ENCODE measurements at places on chromosomes 13 and 19.

DNA sequence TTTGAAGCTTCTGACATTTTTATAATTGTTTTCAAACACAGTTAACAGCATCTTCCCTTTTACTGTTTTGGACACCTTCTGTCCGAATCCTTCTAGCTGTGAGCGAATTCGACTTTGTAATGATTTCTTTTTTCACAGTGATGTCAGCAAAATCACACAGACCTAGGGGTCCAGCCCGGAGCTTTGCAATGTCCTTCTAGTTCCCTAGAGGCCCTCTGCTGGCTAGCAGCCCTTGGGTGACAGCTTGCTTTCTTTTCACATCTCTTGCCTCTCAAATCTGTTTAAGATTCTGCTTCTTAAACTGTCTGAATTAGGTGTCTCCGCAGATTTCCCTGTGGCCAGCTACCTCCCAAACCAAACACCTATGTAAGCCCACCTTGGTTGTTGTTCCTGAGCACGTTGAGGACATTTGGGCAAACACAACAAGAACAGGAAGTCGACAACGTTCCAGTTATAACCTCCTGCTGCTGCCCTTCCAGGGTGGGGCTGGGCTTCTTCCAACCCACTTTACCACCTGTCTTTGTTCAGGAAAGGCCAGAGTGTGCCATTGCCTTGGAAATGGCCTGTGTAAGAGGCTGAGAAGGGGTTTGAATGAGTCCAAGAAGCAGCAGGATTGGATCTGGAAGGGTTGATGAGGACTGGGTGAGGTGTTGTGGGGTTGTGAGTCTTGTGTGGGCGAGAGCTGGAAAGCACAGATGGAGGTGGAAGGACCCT lies 123.1 kb downstream of the ATP8A2 start:
- no peak for DNase-seq

DNA sequence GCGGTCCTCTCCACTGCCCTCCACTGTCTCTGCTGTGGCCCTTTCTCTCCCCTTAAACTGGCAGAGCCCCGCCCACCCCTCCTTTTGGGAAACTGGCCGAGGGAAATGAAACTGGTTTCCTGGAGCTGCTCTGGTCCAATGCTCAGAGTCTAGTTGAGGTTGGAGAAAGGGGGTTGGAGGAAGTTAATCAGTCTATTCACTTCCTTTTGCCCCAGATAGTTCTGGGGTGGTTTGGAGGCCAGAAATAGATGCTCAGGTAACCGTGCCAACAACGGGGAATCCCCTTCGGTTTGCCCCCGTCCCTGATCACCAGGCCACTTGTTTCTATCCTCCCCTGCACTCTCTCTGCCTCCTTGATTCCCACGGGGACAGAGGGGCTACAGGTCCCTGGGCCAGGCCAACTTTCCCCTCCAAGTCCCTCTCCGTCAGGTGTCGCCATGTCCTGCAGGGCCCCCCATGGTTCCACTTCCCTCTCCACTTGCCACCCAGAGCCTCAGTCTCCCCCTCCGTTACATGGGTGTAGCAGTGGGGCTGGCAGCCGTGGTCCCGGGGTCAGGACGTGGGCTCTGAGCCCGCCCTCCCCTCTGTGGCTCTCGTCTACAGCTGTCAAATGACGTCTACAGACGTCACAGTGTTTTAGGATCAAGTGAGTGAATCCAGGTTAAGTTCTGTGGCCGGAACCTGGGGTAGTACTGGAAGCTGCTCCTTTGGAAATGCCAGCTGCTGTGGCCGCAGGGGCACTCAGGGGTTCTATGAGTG lies at the start of gene IL4I1:
TSS of gene IL4I1 (minus strand) at position 25 of the 759 bp plus-strand sequence. CDS start 727 bp downstream, outside the sequence.
- DNase-seq = no peak

GRCh38 chr19:14517840-14518505 lies at the start of gene DNAJB1:
TSS of gene DNAJB1 (minus strand) at chr19:14518397. CDS start at chr19:14518349, 48 bp downstream.
- peak; percentile 52 for DNase-seq

GRCh38 chr19:41376998-41377365 lies 649 bp downstream of the TMEM91 start:
- DNase-seq = no peak

- DNase-seq = no peak
Measured at GRCh38 chr13:87535911-87536310, 135.3 kb upstream of the SLITRK5 start.

GRCh38 chr13:113160983-113161382 lies 2.5 kb downstream of the PROZ start:
- no peak for DNase-seq
